Upper lobe of right lung (tissue), 1 donor: ENCODE measurements at places on chromosomes 11 and 22.
A peak's percentile ranks its signal among the peaks of the same experiment; 100 is the strongest.

DNA sequence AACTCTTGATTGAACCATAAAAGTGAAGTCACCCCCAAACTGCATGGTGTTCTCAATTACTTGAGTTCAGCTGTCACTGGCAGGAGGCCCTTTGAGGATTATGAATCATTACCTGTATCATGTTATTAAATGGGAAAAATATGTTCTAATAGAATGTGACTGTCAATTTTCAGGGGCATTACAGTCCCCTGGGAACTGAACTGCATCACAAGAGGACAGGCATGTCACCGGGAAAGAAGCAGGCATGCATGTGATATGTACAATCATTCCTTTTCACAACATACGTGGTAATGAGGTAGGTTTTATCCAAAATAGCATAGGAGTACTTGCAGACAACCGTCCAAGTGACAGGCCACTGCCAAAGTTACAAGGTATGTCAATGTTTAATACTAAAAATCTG lies 165.8 kb downstream of the MAML2 start:
- DNase-seq = no peak

- DNase-seq = peak; percentile 43
Measured at GRCh38 chr11:2670541-2671100, 29.2 kb downstream of the KCNQ1OT1 start.

DNA sequence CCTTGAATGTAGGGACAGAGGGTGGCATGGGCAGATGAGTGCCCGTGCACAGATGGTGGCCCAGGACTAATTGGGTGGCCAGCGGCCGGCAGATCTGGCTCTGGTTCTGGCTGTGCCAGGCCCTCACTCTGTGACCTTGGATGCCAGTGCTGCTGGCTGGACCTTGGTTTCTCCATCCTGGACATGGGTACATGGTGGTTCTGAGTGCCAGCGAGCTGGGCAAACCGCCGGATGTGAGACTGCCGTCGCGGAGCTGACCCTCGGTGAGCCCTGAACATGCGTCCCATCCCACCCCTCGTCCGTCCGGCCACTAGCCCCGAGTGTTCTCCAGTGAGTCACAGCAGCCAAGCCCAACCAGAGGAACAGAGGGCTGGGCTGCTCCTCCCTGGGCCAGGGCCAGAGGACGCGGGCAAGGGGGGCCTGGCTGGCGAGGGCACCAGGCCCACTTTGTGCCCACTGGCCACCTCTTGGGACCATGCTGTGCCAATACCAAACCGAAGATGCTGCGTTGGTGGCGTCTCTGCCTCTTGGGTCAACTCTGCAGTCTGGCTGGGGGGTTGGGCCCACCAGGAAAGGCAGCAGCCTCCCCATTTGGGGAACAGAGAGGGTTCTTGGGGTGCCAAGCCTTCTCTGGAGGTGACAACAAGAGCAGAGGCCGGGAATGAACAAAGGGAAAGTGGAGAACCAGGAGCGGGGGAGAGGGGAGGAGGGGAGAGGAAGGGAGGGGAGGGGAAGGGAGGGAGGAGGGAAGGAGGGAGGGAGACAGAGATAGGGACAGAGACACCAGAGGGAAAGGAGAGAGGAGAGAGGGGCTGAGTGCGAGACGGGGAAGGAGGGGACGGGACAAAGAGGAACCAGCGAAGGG lies 10.7 kb downstream of the LSP1 start:
- DNase-seq = peak; percentile 82

GRCh38 chr11:460331-461199 lies 10.5 kb downstream of the PTDSS2 start:
- DNase-seq = peak; percentile 66
